ENCODE measurements at places on chromosomes 12 and 14.

DNA sequence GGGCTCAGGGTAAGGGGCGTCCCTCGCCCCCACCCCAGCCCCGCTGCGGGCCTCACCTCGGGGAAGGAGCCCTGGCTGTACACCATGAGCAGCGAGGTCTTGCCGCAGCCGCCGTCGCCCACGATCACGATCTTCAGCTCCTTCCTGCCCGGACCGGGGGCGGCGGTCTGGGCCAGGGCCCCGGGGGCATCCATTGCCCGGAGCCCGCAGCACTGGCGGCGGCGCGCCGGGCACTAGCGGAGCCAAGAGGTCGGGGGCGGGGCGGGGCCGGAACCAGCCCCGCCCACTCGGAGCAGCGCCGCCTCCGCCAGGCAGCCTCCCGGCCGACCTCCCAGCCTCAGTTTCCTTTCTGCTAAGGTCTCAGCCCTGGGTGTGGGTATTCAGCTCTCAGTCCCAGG is at the start of gene RHOF:
Gene RHOF (minus strand): TSS at position 249 of the 398 bp plus-strand sequence. CDS start 55 bp downstream, at position 194.
- no peak for DNase-seq

DNA sequence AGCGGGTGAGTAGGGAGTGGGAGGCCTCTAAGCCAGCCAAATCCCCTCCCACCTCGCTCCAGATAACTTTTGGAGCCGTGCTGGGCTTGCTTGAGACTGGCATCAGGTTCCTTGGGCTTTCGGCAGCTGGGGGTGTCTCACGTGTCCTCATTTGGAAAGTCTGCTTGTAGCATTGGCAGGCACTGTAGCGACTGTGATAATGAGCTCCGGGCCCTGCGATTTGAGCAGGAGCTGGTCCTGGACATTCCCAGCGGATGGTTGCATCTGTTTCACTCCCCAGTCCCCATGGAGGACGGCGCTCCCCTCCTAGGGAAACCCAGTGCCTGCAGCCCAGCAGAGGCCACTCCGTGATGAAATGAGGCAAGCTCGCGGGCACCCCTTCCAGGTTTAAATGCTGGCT is 49.4 kb downstream of the DGLUCY start:
- no peak for DNase-seq

DNA sequence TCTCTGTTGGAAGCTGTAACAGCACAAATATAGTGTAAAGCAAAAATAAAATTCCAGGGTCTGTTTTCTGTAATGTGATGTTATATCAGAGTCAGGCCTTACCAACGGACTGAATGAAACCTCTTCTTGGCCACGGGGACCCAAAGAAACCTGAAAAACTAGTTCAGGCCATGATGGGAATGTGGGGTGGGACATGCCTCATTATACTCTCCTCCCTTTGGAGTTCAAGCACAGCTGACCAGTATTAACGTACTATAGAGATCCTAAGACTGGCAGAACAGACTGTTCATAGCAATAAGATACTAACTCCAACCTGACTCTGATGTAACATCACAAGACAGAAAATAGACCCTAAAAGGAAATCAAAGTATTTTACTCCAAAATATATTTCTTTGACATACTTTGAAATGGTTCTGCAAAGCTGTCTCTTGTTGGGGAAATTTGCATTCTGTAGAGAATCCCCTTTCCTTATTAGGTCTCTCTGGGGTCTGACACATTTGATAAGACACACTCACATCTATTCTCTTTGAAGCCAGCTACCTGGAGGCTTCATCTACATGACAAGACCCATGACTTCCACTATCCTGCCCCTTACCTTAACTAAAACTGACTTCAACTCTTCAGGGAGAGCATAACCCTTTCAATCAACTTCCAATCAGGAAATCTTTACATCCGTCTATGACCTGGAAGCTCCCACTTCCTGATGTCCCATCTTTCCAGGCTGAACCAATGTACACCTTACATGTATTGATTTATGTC is 444.6 kb downstream of the SOX5 start:
- no peak for DNase-seq

- no peak for DNase-seq
Measured at GRCh38 chr14:60089221-60089620, 2.5 kb upstream of the PCNX4 start.

DNA sequence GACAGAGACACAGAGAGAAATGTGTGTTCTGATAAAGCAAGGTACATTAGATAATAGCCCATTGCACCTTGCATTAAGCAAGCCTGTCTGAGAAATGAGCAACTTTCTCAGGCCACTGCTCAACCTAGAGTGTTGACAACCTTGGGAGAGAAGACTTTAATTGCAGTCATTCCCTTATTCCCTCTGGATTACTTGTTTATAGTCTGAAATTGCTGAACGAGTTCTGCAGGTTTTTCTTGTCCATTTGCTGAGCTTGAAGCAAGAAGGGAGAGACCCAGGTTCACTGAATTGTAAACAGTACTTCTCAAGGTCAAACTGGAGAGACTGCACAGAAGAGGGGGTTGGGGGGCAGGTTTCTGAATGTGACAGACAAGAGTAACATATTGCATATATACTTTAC is 159.4 kb upstream of the PLEKHG7 start:
- no peak for DNase-seq

DNA sequence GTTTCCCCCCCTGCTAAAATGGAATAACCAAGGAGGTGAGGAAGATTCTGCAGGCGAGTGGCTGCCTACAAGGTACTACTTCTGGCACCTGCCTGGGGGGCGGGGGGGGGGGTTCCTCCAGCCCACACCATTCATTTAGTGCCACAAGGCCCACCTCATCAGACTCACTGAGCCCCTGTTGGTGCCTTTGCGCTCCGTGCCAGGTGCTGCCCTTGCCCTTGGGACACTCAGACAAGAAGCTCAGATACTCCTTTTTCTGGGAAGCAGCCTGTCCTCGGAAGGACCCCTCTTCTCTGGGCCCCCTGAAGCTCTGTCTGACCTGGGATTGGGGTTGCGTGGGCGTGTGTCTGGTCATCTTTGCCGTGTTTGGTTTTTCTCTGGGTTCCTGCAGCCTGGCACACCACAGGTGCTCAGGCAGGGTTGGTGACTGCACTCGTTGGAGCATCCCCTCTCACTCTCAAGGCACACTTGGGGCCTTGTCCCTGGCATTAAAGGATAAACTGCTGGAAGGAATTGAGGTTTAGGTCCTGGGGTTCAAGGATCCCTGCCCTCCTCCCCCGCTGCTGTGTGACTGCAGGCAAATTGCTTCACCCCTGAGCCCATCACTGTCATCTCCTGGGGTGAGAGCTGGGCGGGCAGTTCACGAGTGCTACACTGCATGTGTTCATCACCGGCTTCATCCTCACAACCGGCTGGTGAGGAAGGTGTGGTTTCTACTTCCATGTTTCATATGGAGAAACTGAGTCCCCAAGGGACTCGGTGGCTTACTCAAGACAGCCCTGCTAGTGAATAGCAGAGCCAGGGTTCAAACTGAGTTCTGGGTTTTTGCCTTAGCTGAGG is 16.9 kb downstream of the FAM222A start:
- DNase-seq: no peak

DNA sequence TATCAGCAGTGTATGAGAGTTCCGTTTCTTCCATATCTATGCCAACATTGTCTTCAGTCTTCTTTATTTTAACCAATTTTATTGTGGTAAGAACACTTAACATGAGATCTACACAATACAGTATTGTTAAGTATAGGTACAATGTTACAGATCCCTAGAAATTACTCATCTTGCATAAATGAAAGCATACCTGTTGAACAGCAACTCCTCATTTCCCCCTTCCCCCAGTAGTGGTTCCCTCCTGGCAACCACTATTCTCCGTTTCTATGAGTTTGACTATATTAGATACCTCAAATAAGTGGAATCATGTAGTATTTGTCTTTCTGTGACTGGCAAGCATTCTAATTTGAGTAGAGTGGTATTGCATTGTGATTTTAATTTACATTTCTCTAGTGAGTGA is 150.5 kb downstream of the CRADD start:
- DNase-seq: no peak

- no peak for DNase-seq
Measured at GRCh38 chr12:125804660-125805059, 739.4 kb downstream of the AACS start.

- DNase-seq: no peak
Measured at GRCh38 chr12:49022558-49023178, 4.1 kb upstream of the PRKAG1 start.

DNA sequence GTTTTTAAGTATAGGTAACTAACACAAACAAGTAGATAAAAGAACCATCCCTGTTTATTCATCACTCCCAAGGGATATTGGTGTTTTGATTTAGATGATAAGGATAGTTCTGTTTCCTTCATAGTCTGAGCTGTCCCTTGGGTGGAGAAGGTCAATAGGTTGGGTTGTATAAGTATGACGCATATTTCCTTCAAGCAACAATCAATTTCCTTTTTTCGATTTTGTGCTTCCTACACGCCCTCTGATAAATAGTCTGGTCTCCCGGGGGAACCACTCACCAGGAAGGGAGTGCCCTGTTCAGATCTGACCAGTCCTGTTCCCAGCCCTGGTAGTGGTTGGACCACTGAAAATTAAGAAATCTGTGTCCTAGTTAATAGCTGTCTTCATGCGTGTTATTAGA is 378.8 kb upstream of the FAR2 start:
- peak; percentile 71 for DNase-seq

- no peak for DNase-seq
Measured at GRCh38 chr12:91388573-91388972, 206.0 kb upstream of the DCN start.

- peak; percentile 78 for DNase-seq
Measured at GRCh38 chr14:76917158-76917596, 91.0 kb downstream of the LRRC74A start.

GRCh38 chr14:54140551-54140950 is 183.9 kb upstream of the BMP4 start:
- DNase-seq: no peak

DNA sequence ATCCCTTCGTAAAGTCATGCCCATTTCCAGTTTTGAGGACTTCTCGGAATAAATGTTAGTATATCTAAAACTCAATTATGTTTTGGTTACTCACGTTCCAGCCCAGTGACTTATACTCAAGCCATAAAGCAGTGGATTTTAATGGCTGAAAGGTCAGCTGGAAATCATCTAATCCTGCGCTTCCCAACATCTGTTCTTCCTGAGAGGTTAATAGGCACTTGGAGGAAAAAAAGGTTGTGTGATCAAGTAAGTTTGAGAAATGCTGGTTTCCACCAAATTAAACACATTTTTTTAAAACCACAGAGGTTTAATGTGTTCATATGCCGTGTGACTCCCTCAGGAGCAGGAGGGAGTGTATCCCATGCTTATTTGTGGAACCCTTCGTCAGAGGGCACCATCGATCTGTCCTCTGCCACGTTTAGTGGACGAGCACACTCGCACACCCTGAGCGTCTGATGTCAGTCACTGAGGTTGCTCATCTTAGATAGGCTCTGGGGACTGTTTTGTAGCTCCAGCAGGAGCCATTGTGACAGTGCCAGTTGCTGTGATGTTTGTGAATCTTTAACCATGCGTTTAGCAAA is 41.4 kb downstream of the FBXL14 start:
- DNase-seq: no peak

DNA sequence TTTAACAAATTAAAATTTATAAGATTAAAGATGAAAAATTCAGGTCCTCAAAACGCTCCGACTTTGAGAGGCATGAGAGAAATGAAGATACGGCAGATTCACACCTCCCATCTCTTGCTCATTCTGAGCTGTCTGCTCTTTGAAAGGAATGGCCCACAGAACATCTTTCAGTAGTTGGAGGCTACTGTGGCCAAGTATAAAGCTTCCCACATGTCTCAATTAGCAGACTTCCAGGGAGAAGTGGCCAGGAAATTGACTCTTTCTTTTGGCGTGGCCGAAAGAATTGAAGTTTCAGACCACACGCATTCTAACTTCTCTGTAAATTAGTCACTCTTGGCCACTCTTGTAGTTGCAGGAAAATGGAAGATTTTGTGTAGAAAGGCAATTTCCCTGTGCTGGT is 129.2 kb downstream of the DIP2B start:
- DNase-seq: no peak

DNA sequence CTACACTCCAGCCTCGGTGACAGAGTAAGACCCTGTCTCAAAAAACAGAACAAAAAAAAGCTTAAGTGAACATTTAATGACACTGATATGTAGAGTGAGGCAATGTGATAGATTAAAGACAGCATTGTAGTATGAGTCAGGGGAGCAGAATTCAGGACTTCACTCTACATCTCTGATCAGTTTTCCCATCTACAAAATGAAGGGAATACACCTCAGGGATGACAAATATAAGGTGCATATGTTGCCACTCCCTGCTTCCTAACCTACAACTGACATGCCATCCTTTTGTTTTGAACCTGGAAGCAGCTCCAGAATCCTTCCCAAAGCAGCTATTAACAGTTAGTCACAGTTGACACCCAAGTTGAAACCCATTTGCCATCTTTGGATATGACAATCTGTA is 30.9 kb upstream of the STRN3 start:
- DNase-seq: no peak

DNA sequence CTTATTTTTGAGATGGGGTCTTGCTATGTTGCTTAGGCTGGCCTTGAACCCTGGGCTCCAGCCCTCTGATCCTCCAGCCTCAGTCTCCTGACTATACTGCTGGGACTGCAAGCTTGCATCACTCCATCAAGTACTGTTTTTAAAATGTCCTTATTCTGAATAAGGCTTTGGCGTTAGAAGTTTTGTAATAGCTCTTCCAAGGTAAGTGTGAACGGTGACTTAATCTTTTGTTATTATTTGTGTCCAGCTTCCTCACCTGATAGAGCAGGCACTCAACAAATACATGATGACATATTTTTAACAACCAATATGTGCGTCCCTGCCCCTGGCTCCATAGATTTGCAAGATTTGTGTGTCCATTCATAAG is 1.4 kb downstream of the C1RL start:
- no peak for DNase-seq

- DNase-seq: no peak
Measured at GRCh38 chr14:84535976-84536375, 994.0 kb upstream of the FLRT2 start.

GRCh38 chr12:131353826-131354225 is 357.1 kb upstream of the SFSWAP start:
- DNase-seq: no peak

- DNase-seq: no peak
Measured at GRCh38 chr12:54561164-54561563, 11.8 kb downstream of the PDE1B start.

- DNase-seq: no peak
Measured at GRCh38 chr12:26648584-26648983, 184.4 kb downstream of the ITPR2 start.

- DNase-seq: no peak
Measured at GRCh38 chr12:74945771-74946198, 263.9 kb downstream of the KCNC2 start.

DNA sequence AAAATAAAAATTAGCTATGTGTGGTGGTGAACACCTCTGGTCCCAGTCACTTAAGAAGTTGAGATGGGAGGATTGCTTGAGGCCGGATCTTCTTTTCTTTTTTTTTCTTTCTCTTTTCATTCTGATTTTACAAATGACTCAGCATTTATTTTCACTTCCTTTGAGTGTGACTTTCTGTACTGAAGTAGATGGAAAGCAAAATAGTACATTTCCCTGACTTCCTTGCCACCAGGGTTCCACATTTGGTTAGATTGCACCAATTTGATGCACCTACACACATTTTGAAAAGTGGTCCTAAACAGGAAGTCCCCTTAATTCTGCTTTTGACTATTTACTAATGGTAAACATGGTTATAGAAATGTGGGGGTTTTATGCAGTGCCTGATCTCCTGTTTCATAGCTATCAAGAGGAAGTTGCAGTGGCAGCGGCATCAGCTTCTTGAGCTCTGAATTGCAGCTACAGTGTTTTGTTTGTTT is 13.0 kb upstream of the LEMD3 start:
- DNase-seq: no peak
